ENCODE measurements at places on chromosomes 7 and 10.

DNA sequence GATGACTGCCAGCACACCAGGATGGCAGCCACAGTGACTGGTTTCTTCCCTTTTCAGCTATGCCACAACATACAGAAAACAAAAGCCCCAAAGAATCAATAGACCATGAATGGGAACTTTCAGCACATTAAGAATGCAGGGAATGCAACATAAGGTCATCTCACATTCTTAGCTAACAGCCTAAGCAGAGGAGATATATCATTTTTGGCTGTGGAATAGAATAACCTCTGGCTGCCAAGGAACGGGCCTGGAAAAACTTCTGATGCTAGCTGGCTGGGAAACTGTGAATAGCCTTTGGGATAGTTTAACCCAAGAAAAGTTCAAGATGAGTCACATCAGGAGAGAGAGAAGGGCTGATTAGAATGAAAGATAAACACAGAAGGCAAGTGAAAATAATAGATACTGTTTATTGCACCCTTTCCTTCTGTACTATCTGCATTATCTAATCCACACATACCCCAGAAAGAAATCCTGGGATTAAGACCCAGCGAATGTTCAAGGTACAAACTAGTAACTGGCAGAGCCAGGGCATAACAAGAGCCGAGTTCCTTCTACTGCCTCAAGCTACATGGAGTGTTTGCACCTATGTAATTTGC lies 169.2 kb downstream of the SEMA3A start:
- DNase-seq: peak; percentile 91

DNA sequence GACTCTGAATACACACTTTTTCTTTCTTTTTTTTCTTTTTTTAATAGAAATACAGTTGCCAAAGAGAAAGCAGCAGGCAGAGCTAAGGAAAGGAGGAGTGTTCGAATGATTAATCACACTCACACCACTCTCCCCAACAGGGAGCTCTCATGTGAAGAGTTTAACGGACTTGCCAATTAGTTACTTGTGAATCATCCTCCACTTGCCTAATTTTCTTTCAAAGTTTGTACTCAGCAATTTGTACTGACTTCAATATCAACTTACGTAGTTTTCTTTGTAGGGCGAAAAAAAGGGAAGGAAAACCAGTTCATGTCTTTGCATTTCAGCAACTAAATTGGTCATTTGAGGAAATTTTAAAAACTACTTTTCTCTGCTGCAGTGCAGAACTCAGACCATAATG lies 109.2 kb downstream of the PIP4K2A start:
- DNase-seq: peak; percentile 52

DNA sequence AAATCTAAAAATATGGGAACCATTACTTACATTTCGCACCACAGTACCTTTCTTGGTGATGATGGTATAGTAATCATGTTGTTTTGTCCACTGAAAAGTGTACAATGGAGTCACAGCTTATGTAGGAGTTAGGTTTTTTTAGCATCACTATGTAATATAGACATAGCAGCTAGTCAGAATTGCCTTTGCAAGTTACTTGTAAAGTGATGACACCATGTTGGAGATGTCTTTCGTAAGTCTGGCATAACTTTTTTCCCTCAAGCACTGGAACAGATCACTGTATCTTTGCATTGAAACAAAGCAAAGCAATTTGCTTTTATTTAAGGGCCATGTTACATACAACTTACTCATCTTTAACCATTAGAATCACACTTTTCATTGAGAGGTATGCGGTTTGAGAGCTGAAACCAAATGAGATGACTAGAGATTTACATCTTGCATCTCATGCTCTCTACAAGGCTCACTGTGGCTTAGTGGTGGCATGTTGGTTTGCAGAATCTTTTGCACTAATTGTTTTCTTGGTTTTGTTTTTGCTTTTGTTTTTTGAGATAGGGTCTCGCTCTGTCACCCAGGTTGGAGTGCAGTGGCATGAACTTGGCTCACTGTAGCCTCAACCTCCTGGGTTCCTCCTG lies 18.3 kb downstream of the UBN2 start:
- no peak for DNase-seq

DNA sequence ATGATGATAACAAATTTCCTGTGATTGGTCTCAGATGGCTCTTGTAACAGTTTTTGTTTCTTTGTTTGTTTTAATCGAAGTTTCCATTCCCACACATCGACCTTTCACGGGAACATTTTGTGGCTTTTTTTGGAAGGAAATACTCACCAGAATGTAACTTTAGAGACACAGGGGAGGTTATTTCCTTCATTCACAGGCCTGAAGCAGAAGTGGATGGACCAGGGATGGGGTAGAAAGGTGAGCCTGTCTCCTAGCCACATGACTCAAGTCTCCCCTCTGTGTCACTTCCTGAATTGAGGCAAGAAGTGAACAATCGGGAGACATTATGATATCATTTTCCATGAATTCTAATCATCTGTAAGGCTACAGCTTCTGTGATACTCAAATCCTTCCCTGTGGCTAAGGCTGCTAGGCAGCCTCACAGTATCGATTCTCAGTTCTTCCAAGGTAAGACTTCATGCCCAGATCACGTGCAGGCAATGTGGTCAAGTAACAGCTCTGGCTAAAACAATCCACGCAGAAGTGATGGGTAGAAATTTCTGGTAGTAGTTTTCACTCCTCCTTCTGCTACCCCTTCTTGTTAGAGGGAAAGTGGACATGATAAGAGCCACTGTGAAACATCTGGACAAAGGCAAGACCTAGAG lies 203.9 kb upstream of the NEBL start:
- DNase-seq: peak; percentile 92

DNA sequence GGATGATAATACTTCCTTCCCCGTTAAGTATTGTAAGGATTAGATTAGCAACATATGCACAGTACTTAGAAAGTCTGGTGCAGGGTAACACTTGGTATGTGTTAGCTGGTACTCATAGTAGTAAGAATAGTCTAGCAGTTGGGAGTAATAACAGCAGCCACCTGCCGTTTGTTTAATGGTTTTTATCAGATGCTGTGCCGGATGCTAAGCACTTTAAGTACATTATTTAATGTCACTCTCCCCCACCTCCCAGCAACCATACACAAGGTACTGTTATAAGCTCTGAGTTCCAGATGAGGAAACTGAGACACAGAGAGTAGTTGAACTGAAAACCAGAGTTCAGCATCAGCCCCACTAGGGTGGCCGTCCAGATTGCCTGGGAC lies 60.1 kb downstream of the ZMIZ1 start:
- DNase-seq: no peak

DNA sequence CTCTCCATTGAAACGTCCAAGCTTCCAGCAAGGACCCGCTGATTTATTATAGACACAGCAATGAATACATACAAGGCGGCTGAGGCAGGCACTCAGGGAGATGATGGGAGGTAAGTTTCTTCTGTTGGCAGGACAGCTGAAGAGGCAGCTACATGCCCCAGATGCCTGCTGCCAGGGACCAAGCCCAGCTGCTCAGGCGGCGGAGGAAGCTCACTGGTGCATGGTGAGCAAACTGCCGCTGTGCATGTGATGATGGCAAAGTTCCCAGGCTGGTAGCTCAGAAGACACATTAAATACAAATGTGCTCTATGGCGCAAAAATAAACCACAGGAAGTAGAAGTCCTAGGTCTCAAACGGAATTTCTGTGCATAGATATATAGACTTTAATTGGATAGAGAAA lies 2.3 kb downstream of the DNTT start:
- DNase-seq: no peak

DNA sequence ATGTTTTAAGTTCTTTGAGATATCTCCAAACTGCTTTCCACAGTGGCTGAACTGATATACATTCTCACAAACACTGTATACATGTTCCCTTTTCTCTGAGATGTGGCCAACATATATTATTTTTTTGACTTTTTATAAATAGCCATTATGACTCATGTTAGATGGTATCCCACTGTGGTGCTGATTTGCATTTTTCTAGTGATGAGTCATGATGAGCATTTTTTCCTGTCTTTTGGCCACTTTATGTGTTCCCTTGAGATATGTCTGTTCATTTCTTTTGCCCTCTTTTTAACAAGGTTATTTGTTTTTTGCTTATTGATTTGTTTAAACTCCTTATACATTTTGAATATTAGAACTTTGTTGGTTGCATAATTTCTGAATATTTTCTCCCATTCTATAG lies 1055.1 kb downstream of the NXPH1 start:
- peak; percentile 76 for DNase-seq

GRCh38 chr10:77105761-77106221 lies 531.8 kb downstream of the KCNMA1 start:
- peak; percentile 67 for DNase-seq

GRCh38 chr7:129405527-129405926 lies 28.7 kb upstream of the STRIP2 start:
- DNase-seq: no peak

- DNase-seq: peak; percentile 26
These were observed 18.8 kb upstream of the PPP1R9A start for GRCh38 chr7:94888551-94888950.

- peak; percentile 31 for DNase-seq
These were observed 31.4 kb upstream of the RSU1 start for GRCh38 chr10:16848562-16849154.

- DNase-seq: no peak
These were observed 2.3 kb downstream of the NACAD start for GRCh38 chr7:45086331-45087065.

DNA sequence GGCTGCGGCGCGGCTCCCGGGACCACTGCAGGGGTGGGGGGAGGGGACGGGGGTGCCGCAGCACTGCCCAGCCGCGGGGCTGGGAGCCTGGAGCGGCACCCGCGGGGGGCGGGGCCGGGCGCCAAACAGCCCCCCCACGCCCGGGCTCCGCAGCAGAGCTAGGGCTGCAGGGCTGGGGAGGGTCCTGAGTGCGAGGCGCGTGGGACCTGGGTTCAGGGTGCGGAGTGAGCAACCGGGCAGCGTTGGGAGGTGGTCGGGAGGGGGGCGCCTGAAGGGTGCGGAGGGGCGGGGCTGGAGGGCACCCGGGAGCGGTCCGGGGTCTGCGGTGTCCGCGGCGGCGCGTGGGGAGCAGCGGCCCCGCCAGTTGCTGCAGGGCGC lies 528 bp downstream of the CAMK2G start:
- DNase-seq: no peak

- peak; percentile 59 for DNase-seq
These were observed 1.6 kb downstream of the SEPHS1 start for GRCh38 chr10:13346283-13347042.

GRCh38 chr10:11975795-11976194 lies 66.8 kb downstream of the UPF2 start:
- DNase-seq: peak; percentile 5

GRCh38 chr7:50119815-50120637 lies 27.0 kb upstream of the ZPBP start:
- no peak for DNase-seq

- DNase-seq: peak; percentile 67
These were observed 146.1 kb upstream of the FRMD4A start for GRCh38 chr10:14476641-14477407.

GRCh38 chr10:6112893-6113292 lies 24.1 kb downstream of the RBM17 start:
- DNase-seq: no peak

DNA sequence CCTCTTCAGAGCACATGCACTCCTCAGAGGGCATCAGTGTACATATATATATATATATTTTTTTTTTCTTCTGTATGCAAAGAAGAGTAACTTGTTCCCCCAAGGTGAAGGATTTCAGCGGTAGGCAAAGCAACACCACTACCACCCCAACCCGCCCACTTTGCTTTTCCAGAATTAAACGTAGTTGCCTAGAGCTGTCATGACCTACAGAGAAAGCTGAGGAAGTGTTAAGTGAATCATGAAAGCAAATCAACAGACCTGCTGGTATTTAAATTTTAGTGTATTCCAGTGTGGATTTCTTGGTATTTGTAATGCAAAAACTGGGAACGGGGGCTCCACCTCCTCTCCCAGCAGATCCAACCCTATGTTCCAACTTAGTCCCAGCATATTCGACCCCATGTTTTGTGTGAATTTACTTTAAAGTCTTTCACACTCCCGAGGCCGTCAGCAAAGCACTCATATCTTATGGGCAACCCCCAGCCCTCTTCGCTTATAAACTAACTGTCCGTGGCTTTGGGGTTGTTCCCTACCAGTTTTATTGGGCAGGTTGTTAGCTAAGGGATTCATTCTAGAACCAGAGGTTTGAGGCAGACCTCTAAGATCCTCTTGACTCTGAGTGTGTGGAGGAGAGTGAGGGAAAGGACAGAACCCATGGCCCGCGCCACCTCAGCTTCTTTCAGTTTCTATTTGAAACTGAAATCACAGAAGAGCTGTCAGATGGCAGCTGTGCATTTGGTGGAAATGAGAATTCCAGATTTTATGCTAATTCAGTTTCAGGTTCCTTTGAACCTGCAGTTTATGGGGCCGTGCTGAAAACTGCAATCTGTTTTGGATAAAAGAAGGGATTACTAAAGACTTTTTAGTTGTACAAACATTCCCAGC lies 450.2 kb upstream of the GALNT17 start:
- DNase-seq: no peak

GRCh38 chr7:27149842-27150567 lies 2.4 kb downstream of the HOXA3 start:
- DNase-seq: no peak

- DNase-seq: no peak
These were observed at the start of gene RAPGEF5 for GRCh38 chr7:22356701-22357310. RAPGEF5 (minus strand) TSS chr7:22357154; CDS start chr7:22357060, 94 bp downstream.

- DNase-seq: peak; percentile 38
These were observed 176.8 kb downstream of the PKD1L1 start for GRCh38 chr7:47771336-47771989.

DNA sequence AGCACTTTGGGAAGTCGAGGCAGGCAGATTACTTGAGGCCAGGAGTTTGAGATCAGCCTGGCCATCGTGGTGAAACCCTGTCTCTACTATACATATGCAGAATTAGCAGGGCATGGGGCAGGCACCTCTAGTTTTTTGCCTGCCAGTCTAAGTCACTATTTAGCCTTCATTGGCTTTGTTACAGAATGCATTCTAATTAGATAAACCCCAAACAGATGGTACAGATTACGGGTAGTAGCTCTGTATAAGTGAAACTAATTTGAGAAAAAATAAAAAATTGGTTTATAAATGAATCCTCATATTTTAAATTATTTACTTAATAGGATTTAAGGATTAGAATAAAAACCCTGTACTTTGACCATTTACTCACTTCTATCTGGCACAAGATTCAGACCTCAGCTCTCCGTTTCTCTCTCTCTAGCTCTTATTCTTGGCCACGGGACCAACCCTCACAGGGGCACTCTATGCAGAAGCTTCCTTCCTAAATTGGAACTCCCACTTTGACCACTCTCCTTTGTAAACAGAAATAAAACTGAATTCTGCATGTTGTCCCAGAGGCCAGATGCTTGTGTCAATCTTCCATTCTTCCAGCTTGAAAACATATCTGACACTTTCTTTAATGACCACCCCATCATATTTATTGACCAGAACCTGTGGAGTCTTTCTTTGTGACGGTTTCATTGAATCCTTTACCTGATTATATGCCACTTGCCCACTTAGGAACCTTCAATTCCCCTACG lies 26.8 kb downstream of the BET1 start:
- no peak for DNase-seq

- peak; percentile 91 for DNase-seq
These were observed 31.3 kb downstream of the LAMB1 start for GRCh38 chr7:107971613-107972012.

GRCh38 chr7:37784015-37784414 lies 64.4 kb upstream of the NME8 start:
- no peak for DNase-seq
